CD4-positive, alpha-beta T cell treated with Interleukin-2 at 100 ng/mL for 4 hours (primary cell): ENCODE measurements at places on chromosomes 6 and 20.
A peak's percentile ranks its signal among the peaks of the same experiment; 100 is the strongest.

GRCh38 chr20:62743777-62744317, 35.2 kb downstream of the NTSR1 start:
- DNase-seq = no peak

GRCh38 chr20:17645546-17646208, 36.4 kb downstream of the RRBP1 start:
- DNase-seq = no peak

DNA sequence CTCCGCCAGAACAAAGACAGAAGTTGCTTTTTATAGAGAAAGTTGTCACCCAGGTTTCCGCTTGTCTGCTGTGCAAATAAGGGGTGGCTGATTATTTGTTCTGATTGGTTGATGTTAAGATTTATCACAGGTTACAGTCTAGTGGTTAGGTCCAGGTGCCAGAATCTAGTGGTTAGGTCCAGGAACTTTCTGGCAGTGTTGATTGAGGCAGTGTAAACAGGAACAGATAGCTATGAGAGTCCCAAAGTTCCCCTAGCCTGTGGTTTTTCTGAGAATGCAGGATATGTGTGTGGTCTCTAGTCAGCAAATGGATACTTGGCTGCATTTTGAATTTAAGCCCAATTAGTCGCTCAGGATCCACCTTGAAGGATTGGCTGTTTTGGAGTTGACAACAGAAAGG, 148.0 kb downstream of the TMEM200A start:
- peak; percentile 93 for DNase-seq

DNA sequence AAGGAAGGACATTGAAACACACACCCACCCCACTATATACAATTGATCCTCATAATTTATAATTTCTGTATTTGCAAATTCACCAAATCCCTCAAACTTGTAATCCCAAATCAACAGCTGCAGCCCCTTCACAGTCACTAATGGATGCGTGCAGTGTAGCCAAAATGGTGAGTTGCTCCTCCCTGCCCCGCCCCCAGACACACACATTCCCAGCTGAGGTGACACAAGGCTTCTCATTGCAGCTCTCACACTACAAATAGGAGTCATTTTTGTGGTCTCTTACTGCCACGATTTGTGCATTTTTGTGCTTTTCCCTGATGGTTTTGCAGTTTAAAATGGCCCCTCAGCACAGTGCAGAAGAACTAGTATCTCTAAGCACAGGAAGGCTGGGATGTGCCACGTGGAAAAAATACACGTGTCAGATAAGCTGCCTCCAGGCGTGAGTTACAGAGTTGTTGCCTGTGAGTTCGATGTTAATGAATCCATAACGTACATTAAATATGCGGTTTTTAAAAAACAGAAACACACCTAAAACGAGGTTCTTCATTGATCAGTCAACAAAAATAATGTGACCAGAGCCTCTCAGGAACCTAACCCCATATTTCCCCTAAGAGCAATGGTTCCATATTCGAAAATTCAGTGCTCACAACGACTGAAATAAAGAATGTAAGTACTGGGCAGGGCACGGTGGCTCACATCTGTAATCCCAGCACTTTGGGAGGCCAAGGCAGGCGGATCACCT, 8.2 kb downstream of the ATP9A start:
- DNase-seq = no peak

DNA sequence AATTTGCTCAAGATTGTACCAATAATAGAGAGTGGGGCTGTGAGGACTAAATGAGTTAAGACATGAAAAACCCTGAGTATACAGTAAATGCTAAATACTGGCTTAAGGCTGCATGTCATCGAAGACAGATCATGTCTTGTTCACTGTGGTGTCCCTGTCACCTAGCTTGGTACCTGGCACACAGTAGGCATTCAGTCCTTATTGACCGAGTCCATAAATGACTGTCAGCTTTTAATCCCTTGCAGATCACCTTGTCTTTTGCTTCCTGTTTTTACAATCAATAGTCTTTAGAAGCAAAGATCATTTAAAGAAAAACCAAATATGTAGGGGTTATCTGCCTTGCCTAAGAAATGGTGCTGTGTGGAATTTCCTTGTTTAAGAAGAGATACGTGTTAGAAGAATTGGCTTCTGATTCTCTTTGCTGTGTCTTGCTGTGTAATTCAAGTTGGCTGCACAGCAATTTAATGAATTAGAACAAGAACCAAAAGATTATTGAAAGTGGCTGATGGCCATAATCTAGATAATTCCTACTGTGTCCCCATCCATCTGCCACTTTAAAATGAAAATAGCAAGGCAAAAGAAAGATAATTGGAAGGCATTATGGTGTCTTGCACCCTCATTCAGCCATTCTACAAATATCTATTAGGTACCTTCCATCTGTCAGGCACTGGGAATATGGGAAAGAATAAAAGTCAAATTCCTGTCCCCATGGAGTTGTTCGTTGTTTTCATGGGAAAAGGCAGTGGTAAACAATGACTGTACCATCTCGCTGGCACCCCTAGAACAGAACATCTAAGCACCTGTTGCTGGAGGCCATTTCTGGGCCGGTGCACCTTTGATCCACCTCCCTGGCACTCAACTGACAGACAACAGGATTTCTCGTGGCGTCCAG, 12.4 kb upstream of the MAPK13 start:
- DNase-seq = no peak

GRCh38 chr6:12189661-12190060, 100.5 kb upstream of the EDN1 start:
- DNase-seq = no peak

GRCh38 chr6:35147486-35147885, 6.3 kb upstream of the TCP11 start:
- DNase-seq = no peak

GRCh38 chr6:41258196-41258493, 28.3 kb downstream of the TREM1 start:
- no peak for DNase-seq

- DNase-seq = no peak
These were observed 41.0 kb downstream of the ZMYND8 start for GRCh38 chr20:47315339-47316056.

DNA sequence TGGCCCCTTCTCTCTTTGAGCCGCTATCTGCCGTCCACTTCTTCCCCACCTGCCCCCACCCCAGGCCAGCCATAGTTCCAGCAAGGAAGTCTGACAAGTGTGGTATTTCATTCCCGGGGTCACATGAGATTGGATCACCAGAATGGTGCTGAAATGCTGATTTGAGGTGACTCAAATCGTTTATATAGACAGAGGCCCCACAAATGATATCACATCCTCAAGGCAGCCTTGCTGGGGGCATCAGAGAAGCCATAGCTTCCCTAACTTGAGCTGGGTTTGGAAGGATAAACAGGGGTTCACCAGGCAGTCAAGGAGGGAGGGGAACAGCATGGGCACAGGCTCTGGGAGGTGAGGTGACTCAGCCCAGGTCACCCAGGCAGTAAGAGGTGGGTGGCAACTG, 9.9 kb downstream of the SDCBP2 start:
- no peak for DNase-seq

DNA sequence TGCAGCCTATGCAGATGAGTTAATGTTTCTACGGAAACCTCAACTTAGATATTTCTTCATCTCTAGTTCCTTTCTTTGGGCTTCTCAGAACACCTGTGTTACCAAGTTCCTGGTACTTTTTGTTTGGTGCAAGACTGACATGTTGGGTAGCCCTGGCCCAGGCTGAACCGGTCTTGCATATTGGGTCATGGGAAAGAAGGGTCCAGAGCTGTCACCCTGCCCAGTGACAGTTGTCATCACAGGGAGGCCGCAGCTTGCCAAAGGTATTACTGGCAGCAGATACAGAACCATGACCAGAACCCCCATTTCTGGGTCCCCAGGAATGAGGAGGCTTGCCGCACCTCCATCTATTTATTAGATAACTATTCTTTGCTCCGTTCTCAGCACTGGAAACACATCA, 40.2 kb downstream of the PDYN start:
- no peak for DNase-seq

- no peak for DNase-seq
These were observed 103.5 kb upstream of the SIRPG start for GRCh38 chr20:1761116-1761515.

- DNase-seq = no peak
These were observed 67.6 kb downstream of the MRPL14 start for GRCh38 chr6:44059359-44060346.

- DNase-seq = no peak
These were observed 19.2 kb downstream of the ZBTB2 start for GRCh38 chr6:151372164-151372563.

DNA sequence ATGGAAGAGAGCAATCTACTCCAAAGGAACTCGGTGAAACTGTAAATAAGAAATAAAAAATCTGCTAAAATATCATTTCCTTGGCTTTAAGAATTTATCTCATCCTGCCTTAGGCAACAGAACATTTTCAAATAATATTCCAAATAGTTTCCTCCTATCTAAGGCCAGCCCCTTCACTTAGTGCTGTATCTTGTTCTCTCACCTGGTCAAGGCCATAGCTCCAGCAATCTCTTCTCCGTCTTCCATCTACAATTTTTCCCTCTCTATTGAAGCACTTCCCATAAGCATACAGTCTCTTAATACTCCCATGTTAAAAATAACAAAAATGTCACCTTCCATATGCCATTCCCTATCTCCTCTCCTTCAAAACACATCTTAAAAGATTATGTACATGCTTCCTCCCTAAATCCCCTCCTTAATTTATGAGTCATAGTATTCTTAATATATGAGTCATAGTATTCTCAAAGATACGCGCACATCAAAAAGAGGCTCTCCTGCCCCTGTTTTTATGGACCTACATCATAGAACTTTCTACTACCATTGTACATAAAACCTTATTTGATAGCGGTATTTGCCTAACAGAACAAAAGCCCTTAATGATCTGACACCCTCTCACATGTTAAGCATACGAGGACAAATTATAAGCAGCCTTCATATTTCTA, 146.9 kb downstream of the PDE10A start:
- no peak for DNase-seq

DNA sequence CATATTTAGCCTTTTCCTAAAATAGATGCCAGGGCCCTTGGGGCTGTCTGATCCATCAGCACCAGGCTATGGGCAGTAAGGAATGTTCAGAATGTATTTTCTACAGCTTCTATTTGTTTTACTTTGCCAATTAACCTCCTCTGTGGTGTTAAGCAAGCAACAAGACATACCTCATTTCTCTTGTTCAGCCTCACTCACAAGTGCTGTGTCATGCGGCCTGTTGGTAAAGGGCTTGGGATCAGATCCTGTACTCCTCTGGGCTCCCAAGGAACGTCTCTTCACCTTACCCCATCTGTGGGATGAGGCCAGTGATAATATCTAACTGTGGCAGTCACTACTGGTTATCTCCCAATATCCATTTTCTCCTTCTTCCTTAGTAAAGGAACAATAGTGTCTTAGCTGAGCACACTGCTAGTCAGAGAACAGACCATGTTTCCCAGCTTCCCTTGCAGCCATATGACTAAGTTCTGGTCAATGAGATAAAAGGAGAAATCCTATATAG, 7.0 kb upstream of the DSTN start:
- DNase-seq = no peak

DNA sequence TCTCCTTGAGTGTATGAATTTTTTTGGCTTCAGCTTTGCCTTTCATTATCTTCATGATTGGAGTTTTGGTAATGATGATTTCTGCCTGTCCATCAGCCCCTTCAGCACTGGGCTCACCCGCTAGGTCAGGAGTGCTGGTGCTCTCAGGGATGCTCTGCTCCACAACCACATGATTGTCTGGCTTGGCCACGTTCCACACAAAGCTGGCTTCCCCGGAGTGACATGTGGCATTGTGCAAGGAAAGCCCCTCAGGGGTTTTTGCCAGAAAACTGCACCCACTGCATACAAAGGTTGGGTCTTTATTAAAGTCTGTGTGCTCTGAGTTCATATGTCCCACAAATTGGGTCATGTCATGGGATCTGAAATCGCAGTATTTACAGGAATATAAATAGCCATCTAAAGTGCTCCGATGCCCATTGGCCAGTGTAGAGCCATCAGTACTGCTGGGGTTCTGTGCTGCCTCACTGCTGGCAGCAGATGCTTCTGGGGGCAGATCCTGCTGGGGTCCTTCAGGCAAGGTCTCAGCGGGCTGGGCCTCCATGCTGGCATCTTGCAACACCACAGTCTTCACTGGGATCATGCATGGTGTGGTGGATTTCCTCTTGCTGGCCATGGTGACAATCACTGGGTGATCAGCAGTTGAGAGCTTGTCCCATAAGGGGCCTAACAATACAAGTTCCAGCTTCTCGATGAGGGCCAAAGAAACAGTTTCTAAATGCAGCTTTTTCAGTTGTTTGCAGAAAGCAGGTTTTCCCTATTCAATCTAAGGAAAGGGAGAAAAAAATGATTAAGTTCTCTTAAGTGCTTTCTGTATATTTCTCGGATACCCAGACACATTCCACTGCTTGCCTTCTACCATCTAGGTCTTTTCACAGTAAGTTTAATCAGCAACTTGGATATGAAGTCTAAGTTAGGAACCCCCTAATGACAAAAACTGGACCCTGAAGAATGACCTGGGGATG, 67.2 kb downstream of the PLCG1 start:
- no peak for DNase-seq

DNA sequence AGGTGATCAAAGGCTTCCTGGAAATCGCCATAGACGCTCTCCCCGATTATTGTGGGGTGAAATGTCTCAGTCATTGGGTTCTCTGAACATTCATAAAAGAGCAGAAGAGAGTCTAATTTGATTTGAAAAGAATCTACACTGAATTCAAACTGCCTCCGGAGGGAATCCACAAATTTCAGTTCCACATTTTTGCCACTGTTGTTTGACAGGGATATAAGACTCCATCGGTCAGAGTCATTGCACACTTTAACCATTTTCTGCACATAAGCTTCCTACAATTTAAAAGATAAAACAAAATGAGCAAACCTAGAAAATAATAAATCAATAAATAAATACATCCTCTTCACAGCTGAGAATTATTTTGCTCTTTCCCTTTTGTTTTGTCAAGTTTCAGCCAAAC, 2.3 kb downstream of the TENT5A start:
- no peak for DNase-seq

DNA sequence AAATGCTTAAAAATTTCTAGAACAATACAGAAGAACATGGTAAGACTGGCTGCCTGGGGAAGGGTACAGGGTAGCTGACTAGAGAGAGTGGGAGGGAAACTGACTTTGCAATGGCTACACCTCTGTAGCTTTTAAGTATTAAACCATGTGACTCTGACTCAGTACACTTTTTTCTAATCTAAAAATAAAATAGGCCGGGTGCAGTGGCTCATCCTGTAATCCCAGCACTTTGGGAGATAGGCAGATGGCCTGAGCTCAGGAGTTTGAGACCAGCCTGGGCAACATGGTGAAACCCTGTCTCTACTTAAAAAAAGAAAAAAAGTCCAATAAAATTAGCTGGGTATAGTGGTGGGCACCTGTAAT, 18.5 kb downstream of the ATP9A start:
- DNase-seq = no peak
